ENCODE measurements at places on chromosomes 16 and 17.

DNA sequence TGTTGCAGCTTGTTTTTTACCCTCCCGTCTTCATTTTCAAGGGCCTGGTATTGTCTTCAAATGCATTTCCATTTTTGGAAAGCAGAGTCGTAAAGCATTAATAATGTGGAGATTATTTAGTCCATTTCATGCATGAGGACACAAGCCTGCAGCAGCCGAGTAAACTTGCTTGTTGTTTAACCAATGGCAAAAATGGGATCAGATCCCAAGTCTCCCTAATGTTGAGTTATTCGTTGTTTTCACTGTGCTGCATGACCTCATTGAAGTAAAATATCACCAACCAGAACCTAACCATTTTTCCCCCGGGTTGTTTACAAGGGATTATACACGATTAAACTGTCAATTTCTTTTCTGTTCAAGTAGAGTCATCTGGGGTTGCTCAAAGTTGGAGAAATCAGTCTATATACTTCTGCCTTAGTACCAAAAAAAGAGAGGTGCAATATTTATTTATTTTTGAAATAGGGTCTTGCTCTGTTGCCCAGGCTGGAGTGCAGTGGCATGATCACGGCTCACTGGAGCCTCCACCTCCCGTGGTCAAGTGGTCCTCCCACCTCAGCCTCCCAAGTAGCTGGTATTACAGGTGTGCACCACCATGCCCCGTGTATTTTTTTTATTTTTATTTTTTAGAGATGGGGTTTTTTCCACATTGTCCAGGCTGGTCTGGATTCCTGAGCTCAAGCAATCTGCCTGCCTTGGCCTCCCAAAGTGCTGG lies 12.4 kb downstream of the AMZ2 start:
- no peak for DNase-seq

DNA sequence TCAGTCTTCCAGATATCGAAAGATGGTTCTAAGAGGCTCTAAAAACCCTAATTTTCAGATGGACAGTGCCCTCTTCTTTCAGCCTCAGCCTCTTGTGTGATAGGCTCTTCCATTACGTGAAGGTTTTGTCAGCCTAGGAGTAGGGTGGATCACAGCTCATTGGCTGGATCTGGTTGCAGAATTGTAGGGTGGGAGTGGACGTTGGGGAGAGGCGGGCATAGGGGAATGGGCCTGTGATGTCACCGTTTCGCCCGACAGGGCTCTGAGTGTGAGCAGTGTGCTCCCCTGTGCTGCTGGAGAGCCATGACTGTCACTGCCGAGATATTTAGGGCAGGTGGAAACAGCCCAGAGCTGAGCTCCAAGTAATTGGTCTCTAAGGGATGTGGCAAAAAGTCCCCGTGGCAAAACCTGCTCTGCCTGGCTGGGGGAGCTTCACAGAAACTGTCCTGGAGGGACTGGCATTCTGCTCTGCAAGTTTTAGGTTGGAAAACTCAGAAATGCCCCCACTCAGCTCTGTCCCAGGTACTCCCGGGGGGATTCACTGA lies 6.2 kb upstream of the WFIKKN1 start:
- no peak for DNase-seq

- no peak for DNase-seq
These were observed 32.9 kb downstream of the CPSF4L start for GRCh38 chr17:73228748-73229236.

GRCh38 chr17:15882058-15882720 lies 62.7 kb upstream of the ADORA2B start:
- no peak for DNase-seq

GRCh38 chr17:69401251-69401650 lies 13.2 kb upstream of the MAP2K6 start:
- no peak for DNase-seq

DNA sequence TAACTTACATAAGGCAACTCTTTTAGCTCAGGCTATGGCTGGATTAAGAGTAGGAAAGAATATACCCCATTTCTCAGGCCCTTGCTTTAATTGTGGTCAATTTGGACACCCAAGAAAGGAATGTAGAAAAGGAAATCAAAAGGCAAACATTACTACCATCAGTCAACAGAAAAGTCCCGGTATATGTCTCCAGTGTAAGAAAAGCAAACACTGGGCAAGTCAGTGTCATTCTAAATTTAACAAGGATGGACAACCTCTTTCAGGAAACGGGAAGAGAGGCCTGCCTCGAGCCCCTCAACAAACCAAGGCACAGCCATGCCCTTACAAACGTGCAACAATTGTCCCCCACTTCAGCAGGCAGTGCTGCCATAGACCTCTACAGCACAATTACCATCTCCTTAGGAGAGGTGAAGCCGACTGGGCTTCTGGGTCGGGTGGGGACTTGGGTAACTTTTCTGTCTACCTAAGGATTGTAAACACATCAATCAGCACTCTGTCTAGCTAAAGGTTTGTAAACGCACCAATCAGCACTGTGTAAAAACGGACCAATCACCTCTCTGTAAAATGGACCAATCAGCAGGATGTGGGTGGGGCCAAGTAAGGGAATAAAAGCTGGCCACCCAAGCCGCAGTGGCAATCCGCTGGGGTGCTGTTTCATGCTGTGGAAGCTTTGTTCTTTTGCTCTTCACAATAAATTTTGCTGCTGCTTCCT lies 12.4 kb downstream of the MRPL58 start:
- DNase-seq = no peak

- no peak for DNase-seq
These were observed 144.3 kb upstream of the TNRC6C start for GRCh38 chr17:77814091-77814772.

- no peak for DNase-seq
These were observed 27.7 kb downstream of the TBC1D3B start for GRCh38 chr17:36148559-36149295.

DNA sequence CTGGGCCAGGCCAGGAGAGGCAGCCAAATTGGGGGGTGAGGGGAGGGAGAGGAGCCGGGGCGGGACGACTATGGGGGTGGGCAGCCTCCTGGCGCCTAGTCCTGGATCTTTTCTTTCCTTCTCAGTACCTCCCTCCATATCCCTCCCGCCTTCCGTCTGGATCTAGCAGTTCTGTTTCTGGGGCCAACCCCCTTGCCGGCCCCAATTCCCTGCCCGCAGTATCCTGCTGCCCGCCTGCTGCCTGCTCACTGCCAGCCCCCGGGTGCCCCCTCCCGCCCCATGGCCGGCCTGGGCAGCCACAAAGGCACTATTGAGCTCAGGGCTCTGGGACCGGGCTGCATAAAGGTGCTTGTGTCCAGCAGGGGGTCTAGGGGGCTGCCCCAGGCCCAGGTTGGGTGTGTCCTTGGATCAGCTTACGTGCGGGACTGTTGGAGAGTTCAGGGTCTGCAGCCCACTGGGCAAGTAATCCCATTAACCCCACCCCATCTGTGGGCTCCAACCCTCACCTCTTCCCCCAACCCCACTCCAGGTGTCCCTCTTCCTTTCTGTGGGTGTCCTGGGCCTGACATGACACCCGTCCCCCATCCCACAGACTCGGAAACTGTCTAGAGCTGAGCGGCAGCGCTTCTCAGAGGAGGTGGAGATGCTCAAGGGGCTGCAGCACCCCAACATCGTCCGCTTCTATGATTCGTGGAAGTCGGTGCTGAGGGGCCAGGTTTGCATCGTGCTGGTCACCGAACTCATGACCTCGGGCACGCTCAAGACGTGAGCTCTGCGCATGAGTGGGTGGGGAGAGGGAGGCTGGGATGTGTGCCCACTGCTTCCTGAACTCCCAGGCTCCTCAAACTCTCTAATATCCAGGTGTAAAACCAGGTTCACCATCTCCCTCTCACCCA lies 2.0 kb downstream of the WNK4 start:
- DNase-seq = no peak

DNA sequence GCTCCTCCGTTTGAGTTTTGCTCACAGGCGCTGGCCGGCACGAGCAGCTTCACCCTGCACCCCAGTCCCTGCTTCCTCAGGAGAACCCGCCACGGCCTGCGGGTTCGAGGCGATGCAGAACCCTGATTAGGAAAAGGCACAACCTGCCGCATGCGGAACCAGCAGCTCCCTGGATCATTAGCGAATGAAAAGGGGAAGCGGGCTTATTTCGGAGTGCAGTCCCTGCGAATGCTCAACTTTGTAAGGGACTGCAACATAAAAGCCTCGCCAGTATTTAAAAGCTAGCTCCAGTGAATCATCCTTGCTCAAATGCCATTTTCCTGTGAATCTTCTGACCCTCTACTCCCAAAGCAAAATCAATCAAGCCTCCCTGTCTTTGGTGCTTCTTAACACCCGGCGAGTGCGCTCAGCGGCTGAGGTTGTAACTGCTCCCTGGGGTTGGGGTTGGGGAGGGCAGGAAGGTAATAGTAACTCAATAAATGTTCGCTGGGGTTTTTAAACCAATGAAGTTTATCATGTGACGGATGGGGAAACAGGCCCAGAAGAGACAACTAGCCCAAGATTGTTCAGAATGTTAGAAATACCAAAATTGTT lies 678 bp upstream of the AKAP10 start:
- no peak for DNase-seq

DNA sequence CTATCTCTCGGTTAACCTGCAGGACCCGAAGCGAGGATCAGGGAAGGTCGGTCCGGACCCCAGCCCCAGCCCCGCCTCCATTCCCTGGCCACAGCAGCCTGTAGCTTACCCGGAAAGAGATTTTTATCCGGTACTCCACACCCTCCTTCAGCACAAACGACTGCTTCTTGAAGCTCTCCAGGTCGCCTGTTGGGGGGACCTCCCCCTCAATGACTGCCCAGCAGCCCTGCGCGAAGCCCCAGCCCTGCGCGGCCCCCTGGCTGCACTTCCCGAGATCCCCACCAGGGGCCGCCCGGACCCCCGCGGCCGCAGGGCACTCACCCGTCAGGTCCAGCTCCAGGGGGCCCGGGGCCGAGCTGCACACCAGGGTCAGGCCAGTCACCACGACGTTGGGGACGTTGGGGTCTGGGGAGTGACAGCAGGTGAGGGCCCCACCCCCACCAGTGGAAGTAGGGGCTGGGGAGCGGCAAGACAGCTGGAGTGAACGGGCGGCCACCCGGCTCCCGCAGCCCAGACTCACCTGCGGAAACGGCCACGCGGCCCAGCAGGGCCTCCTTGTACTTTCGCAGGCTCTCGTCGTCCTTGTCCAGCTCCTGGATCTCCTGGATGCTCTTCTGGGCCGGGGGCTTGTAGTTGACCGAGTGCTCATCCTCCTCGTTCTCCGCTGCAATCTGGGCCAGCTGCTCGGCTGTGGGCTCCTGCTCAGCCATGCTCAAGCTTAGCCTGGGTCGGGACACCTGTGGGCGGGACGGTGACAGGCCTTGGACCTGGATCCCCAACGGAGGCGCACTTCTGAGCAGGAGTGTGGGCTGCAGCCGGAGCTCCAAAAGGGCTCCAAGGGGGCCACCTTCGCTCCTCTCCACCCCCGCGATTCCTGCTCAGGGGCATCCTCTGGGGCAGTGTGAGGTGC lies 1.7 kb downstream of the ARHGDIA start:
- no peak for DNase-seq

GRCh38 chr17:46770818-46771560 lies 47.5 kb downstream of the WNT3 start:
- no peak for DNase-seq

DNA sequence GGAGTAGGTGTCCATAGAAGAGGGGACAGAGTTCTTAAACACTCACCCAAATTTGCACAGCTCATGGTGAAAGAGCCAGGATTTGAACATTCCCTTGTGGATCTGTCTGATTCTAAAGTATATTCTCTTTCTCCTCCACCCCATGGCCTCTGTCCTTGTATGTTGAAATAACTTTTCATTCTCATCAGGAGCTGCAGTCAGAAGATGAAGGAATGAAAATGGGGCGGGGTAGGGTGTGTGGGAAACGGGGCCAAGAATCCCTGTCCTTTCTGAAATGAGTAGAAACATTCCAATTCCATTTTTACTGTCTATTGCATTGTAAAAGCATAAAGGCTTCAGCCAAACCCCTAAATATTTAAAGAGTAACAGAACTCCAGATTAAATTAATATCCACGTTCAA lies 42.8 kb downstream of the NOG start:
- no peak for DNase-seq

All from T-helper 22 cell (primary cell).